ENCODE measurements at places on chromosomes 3 and 15. TPM values are rescaled to one million over a fixed set of nuclear protein-coding genes. Genes with fewer than 3 reads are reported as not detected.

Gene LSM3
- 15.6 TPM for total RNA-seq

Gene GOLGA6A
- not detected for total RNA-seq

Gene LNP1
- total RNA-seq: 1.8 TPM

Gene HDC
- 0.32 TPM for total RNA-seq

Gene SLC2A2
- not detected for total RNA-seq

Data from T-helper 2 cell treated with Interferon-gamma antibody and Interleukin-4, amounts not matched to agents 100 ng/mL and 5 ng/mL, for 36 hours (primary cell).